ENCODE measurements at places on chromosomes 1 and 21. TPM values are rescaled to one million over a fixed set of nuclear protein-coding genes. Genes with fewer than 3 reads are reported as not detected.

The LCE6A gene
- not detected for total RNA-seq

GRCh38 chr1:96979304-96980268 is 258.0 kb downstream of the PTBP2 start:
- no peak overlapping the region for H3K4me3 ChIP-seq
- no peak overlapping the region for H3K27ac ChIP-seq
- no peak for DNase-seq

DNA sequence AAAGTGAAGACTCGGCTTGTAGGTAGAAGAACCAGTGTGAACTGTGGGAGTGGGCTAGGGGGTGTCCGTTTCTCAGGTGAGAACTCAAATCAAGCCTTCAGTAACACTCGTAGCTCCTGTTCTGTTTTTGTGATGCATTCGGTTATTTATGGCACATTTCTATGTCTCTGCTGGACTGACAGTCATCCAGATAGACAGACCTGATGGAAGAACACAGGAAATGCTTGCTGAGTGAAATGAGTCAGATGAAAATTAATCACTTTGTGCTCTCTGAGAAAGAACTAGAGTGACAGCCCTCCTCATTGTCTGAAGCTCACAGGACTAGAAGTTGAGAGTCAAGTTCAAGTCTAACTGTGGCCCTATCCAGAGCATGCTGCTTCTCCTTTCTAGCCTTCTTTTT is 360.1 kb upstream of the PLXNA2 start:
- H3K4me3 ChIP-seq = no peak overlapping the region
- H3K36me3 ChIP-seq = no peaks in the 10 kb centered on the region
- no peak overlapping the region for H3K27ac ChIP-seq
- H3K27me3 ChIP-seq = no peaks in the 10 kb centered on the region
- no peaks in the 10 kb centered on the region for H3K4me1 ChIP-seq

GRCh38 chr1:156149374-156150332 is 3.7 kb upstream of the SEMA4A start:
- H3K36me3 ChIP-seq = no peaks in the 10 kb centered on the region
- no peak overlapping the region for H3K27ac ChIP-seq
- peaks cover 14% of the 10 kb centered on the region for H3K27me3 ChIP-seq
- DNase-seq = no peak
- peaks cover 25% of the 10 kb centered on the region for H3K4me1 ChIP-seq

- H3K27me3 ChIP-seq = no peaks in the 10 kb centered on the region
- H3K27ac ChIP-seq = peak overlapping the region; percentile 85
- no peak overlapping the region for H3K4me3 ChIP-seq
Observed at GRCh38 chr1:183319051-183319450, 99.1 kb downstream of the NMNAT2 start.

Data from tibial nerve (tissue), 4 donors.